ENCODE measurements at places on chromosomes 1 and 21. TPM values are rescaled to one million over a fixed set of nuclear protein-coding genes. Genes with fewer than 3 reads are reported as not detected.

DNA sequence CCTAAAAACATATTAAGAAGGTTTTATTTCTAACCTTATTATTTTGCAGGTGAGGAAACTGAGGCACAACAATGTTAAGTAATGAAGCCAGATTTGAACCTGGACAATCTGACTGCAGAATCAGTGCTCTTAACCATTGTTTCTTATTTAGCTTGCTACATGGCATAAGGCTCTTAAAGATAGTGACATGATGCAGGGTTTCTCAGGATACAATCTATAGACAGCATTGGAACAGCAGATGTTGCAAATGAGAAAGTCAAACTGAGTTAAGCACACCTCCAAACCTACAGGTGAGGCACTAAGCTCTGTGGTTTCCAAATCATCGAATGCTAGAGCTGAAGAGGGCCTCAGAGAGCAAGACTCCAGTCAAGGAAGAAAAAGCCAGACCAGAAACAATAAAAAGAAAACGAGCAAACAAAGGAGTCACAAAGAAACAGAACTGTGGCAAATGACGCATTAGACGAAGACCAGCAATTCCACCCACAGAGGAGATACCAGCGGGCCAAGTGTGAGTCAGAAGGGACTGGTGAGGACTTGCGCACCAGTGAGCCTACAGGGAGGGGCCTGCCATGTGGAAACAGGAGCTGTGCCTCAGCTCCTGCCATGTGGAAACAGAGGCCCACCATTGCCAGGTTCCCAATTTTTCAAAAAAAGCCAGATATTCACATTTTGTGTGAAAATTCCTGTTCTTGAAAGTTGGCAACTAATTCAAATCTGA is 14.4 kb downstream of the CD58 start:
- H3K4me3 ChIP-seq, result peak overlapping the region; percentile 30
- no peaks in the 10 kb centered on the region for H3K36me3 ChIP-seq
- H3K4me1 ChIP-seq, result peaks cover 59% of the 10 kb centered on the region
- H3K27ac ChIP-seq, result peak overlapping the region; percentile 3

DNA sequence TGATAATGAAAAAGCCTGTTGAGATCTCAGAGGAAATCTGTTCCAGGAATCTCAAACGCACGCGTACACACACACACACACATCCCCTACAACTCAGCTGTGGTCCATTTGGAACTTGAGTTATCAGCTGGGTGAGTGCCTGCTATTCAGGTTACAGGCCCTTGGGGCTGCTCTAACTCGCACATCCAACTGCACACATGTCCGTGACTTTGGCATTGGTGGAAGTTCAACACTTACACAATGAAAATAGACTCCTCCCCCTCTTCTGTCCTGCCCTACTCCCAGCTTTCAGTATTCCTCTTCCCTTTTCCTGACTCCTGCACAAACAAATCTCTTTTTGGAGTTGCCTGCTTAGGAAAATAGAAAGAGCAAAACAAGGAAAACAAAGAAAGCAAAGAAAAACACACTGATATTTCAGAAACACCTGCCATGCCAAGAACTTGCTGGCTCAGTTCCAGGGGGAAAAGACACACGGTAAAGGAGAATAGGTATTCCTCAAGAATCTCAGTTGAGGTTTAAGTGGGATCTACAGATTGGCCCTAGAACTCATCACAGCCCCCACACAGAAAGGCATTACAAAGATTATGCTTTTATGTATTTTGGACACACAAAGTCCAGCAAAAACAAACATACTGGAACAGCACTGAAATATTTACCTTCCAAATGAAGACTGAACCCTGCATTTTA is 140.9 kb downstream of the TGFBR3 start:
- peaks cover 6% of the 10 kb centered on the region for H3K27me3 ChIP-seq
- H3K4me1 ChIP-seq, result no peaks in the 10 kb centered on the region
- no peak overlapping the region for H3K27ac ChIP-seq
- DNase-seq, result no peak
- H3K36me3 ChIP-seq, result peaks cover 3% of the 10 kb centered on the region
- H3K4me3 ChIP-seq, result no peak overlapping the region

- peak overlapping the region; percentile 80 for H3K27ac ChIP-seq
- no peaks in the 10 kb centered on the region for H3K36me3 ChIP-seq
- H3K4me1 ChIP-seq, result peaks cover 79% of the 10 kb centered on the region
- DNase-seq, result peak; percentile 59
Observed at GRCh38 chr1:26537951-26538352, 8.4 kb downstream of the RPS6KA1 start.

The OLIG2 gene
- polyA plus RNA-seq, result not detected

DNA sequence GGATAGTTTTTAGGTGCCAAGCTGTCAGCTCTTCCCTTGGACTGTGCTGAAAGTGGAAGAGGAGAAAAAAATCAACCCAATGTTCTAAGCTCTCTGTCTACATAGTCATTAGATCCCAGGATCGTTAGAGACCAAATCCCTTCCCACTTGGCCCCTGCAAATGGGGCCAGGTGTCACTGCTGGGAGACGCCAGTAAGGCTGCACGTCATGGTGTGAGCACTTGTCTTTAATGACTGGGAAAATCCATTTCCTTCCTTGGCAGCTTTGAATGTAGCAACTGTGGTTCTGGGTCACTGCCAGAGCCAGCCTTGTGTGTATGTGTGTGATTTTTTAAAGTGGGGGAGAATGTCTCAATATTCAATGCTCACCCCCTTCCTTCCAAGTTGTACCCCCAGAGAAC is 59.9 kb downstream of the MAN1C1 start:
- H3K4me3 ChIP-seq, result no peak overlapping the region
- no peaks in the 10 kb centered on the region for H3K4me1 ChIP-seq
- H3K36me3 ChIP-seq, result peaks cover 8% of the 10 kb centered on the region
- peaks cover 31% of the 10 kb centered on the region for H3K27me3 ChIP-seq

Data from naive B cell (primary cell).